ENCODE measurements at places on chromosomes 16 and 17.

DNA sequence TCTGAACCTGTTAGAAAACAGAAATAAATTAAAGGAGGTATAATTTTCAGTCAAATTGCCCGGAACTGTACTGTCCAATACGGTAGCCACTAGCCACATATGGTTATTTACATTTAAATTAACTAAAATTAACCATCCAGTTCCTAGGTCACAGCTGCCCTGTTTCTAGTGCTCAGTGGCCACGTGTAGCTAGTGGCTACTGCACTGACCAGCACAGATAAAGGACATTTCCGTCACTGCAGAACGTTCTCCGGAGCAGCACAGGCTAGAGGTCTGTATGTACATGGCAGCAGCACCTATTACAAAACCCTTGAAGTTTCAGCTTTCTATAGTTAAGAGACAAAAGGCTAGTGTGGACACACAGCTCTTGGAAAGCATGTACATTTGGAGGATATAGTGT is 33.7 kb downstream of the CPSF4L start:
- no peak for DNase-seq

- no peak for DNase-seq
These were observed 72.9 kb upstream of the CHMP6 start for GRCh38 chr17:80918731-80919130.

DNA sequence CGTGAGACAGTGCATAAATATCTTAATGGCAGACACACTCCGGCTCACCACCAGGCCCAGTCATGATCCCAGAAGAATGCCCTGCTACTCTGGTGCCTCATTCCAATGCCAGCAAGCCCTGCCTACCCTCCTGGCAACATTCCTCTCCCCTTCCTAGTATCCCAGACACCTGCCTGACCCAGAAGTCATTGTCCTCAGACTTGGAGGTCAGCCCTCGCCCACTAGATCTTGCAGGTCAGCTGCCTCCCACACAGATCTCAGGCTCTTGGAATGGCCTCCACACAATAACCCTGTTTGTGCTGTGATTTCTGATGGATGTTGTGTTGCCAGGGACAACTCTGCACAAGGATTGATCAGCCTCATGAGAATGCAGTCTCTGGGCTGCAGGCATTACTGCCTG is 1.8 kb upstream of the TEX2 start:
- no peak for DNase-seq

GRCh38 chr17:63694950-63695773 is 4.8 kb downstream of the LIMD2 start:
- no peak for DNase-seq

DNA sequence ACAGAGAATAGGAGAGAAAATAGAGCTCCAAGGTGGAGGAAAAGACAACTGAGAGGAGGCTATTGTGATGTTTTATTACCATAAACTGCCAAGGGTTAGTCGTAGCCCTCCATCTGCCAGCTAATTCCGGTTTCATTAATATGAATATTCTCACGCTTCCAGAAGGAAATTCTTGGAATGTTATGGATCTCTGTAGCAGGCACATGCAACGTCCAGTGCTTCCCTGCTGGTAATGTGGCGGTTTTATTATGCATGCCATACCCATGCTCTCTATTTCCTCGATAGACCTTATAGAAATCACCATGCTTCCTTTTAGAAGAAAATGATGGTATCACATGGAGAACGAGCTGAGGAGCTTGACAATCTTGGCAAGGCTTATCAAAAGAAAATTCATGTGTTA is 463.6 kb downstream of the MAF start:
- no peak for DNase-seq

GRCh38 chr16:8619671-8620370 is 1.7 kb upstream of the METTL22 start:
- DNase-seq, result no peak

DNA sequence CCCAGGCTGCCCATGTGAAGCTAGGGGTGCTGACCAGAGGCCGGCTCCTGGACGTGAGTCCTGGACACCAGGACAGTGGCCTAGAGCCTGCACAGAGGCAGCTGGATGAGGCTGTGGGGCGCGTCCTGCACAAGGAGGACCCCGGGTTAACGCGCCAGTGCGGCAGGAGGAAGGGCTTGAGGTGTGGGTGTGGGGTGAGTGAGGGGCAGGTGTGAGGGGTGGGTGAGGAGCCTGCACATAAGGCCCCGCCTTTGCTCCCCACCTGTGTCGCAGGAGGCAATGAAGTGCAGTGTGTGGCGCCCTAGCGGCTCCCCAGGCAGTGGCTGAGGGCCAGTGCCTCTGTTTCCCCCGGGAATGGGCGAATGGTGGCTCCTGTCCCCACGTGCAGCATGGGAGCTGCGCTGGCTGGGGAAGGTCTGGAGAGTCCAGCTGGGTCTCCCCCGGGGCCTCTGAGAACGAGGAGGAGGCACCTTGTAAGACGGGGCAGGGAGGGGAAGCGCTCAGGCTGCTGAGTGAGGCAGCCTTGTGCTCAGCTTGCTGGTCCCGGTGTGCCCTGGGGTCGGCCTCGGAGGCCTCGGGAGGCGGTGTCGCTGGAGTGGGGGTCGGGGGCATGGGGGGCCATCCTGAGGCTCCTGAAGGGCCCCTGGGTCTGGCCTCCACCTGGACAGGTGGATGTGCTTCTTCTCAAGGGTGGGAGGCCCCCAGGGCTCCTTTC is 3.2 kb downstream of the CD7 start:
- no peak for DNase-seq

DNA sequence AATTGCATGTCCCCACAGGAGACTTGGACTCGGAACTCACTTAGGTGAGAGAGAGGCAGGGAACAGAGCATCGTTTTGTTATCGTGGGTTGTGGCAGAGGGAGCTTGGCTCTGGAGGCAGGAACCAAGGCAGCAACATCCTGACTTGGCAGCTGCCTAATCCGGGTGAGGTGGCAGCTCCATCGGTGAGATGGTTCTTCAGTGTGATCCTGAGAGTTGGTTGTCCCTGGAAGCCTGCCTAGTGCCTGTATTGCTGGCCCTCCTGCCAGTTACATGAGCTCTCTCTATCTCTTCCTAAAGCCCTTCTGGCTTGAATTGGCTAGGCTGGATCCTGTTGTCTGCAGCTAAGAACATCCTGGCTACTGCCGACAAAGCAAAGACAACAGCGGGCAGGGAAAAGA is 19.9 kb upstream of the SEC14L1 start:
- peak; percentile 68 for DNase-seq

GRCh38 chr17:43810823-43811222 is 22.1 kb downstream of the MPP3 start:
- no peak for DNase-seq

DNA sequence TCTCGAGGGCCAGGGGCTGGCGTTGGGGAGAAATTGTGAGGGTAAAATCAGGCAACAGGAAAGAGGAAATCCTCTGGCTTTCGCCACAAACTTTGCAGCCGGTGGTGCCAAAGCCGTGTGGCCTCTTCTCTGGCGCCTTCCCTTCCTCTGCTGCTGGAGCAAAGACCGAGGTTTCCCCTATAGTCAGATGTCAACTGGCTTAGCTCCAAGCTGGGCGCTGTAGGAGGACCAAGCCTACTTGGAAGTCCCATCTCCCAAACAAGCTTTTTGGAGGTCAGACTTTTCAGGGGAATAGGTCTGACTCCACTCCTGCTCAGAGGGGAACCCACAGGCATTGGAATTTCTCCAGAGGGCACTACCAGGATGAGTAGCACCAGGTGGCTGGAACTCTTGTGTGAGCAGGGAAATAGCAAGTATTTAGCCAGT is 5.0 kb downstream of the IGFBP4 start:
- no peak for DNase-seq

DNA sequence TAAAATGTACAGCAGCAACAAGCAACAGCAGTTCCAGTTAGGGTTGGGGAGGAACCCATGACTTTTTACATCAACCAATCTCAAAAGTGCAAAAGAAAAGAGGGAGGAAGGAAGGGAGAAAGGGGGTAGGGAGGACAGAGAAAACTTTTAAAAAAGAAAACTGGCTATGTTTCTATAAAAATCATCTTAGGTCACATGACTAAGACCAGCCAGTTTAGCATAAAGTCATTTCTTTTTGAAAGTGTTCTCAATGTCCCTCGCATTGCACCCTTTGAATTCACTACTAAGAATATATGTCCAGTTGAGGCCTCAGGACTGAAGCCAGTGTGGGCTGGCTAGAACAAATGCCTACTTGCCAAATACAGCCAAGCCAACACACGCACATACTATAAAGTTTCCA is 28.9 kb downstream of the DCUN1D3 start:
- no peak for DNase-seq

- no peak for DNase-seq
These were observed 50.8 kb downstream of the AKAP1 start for GRCh38 chr17:57135789-57136291.

DNA sequence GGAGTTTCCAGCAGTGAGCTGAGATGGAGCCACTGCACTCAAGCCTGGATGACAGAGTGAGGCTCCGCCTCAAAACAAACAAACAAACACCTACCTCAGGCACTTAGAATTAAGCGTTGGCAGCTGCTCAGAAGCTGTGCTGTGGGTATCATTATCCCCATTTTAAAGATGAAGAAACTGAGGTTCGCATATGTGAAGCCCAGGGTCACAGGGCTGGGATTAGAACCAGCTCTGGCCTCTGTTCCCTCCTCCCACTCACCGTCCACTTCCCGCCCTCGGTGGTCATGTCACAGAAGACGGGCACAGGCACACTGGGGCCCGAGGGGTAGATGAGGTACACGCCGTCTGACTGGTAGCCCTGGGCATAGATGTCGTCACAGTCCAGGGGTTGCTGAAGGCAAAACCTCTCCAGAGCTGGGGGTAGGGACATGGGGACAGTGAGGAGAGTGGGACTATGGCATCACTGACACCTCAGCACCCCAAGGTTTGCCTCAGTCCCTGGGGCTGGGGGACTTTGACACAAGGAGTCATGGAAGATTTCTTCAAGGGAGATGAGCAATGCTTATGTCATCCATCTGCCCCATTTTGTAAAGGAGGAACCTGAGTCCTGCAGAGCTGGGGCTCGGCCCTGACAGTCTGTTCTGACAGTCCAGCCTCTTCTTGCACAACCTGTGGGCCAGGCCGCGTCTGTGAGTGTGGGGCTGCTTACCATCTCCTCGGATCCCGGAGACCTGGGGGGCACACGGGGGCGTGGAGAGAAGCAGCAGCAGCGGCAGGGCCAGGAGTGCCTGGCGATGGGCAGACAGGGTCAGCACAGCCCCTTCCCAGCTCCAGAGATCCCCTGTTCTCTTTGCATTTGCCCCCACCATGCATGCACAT is 700 bp downstream of the MFAP4 start:
- peak; percentile 39 for DNase-seq

DNA sequence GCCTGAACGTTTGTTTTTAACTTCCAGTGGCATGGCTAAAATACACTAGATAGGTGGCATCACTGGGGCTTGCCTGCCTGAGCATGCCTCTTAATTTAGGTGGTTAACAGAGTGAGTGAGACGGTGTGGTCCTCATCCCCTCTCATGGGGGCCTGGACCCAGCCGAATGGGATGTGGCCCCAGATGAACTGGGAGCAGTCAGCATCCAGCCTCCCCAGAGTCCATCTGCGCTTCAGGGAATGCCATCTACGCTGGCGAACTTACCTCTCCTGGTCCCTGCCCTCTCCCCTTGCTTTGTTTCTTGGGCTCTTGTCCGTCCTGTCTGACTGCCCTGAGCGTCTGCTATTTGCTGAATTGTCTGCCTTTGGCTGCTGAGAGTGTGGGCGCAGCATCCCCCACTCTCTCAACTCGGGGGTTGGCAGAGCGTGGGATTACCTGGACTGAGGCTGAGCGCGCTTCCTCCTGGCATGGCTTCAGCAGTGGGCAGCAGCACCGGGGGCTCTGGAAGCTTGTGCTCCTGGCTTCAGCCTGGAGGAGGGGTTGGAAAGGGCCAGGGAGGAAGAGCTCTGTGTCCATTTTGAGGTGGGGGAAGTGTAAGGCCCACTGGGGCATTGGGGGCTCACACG is 2.1 kb downstream of the RAB40C start:
- DNase-seq, result no peak

- DNase-seq, result no peak
These were observed 5.1 kb downstream of the CLEC10A start for GRCh38 chr17:7074931-7075330.

DNA sequence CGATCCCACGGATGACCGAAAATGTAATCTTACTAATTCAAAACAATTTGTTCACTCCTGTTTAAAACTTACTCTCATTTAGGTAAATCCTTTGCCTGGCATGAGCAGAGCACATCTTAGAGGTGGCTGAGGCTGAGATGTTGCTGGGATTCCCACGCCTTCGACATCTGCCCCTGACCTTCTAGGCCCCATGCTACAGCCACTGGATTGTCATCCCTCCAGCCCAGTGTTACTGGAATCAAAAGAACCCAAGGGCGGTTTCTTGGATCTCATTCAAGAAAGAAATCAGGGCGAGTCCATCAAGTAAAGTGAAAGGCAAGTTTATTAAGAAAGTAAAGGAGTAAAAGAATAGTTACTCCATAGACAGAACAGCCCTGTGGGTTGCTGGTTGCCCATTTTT is 64.5 kb upstream of the SHISA6 start:
- no peak for DNase-seq

- DNase-seq, result no peak
These were observed 34.9 kb downstream of the GNAO1 start for GRCh38 chr16:56226187-56226586.

- DNase-seq, result no peak
These were observed 9.1 kb downstream of the TFAP4 start for GRCh38 chr16:4263504-4264436.

GRCh38 chr17:1485423-1486376 is 6.8 kb downstream of the MYO1C start:
- DNase-seq, result no peak

DNA sequence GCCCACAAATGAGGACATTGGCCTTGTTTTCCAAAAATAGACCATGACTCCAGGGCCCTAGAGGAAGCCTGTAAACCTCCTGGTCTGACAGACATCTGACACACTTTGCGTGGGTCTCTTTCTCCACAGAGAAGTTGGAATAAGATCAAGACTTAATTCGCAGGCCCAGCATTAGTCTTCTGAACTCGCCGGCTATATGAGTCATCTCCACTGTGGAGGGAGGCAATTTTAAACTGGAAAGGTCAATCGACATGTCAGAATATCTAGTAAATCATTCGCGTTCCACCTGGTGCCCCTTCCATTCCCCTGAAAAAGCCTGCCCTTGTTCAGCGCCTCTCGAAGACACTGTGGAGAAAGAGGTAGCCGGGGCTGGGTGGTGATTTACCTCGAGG is 140.1 kb downstream of the CLEC16A start:
- DNase-seq, result no peak

- no peak for DNase-seq
These were observed 51.8 kb downstream of the C17orf67 start for GRCh38 chr17:56781906-56782305.

GRCh38 chr17:9105068-9105868 is 84.0 kb downstream of the NTN1 start:
- DNase-seq, result no peak

DNA sequence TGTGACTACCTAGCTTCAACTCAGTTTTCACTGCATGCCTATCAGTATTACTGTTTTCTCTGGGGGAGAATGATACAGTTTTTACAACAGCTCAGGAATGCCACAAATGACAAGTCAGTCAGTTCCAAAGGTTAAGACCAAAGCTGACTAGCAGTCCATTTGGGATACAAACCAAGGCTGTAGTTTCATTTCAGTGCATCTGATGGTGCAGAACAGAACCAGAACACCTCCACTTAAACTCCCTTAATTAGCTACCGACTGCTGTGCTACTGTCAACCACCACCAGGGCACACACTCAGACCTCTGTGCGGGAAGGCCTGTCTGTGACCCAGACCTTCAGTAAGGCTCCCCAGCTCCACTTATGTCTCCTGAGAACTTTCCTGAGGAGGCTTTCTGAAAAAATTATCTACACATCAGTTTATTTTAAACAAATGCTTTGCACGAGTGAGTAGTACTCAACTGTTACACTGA is 20.4 kb downstream of the NFE2L1 start:
- no peak for DNase-seq

Data from NCI-H2029 (cell line).